ENCODE measurements at places on chromosomes 4 and X. TPM values are rescaled to one million over a fixed set of nuclear protein-coding genes. Genes with fewer than 3 reads are reported as not detected.

PGAM4 gene
- total RNA-seq, result not detected

UGT2A1 gene
- total RNA-seq, result not detected

APOOL gene
- total RNA-seq, result 5.6 TPM

TBX22 gene
- not detected for total RNA-seq

SLC9B1 gene
- total RNA-seq, result not detected

ATP8A1 gene
- 21.3 TPM for total RNA-seq

DNA sequence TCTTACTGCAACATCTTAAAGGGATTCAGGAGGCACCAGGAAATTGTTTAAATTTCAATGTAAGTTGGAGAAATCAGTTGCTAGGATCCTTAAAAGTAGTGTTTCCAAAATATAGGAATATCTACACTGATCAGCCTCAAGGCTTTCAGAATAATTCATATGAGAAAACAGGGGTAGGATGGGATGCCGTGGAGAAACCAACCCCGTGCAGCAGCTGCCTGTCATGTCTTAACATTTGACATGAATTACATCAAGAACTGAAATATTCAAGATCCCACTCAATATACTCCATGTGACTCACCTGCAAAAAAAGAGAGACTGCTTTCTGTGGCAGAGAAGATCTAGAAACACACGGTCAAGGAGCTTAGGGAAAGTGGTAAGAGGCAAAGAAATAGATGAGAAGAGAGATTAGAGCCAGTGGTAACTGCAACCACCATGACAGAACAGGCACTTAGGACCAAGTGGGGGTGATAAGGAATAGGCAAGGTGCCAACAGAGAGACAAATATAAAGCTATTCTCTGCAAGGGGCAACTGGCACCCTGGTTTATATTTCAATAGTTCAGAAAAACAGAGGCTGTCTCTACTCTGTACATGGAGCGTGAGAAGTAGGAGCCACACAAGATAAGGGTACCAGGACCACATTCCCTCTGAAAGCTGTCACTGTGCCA is 64.0 kb downstream of the SLC39A8 start:
- DNase-seq, result no peak

- DNase-seq, result no peak
These were observed 240.0 kb downstream of the BCOR start for GRCh38 chrX:39857780-39858179.

- DNase-seq, result no peak
These were observed 22.4 kb upstream of the SH3KBP1 start for GRCh38 chrX:19909761-19910160.

- DNase-seq, result no peak
These were observed 345.9 kb downstream of the ADGRL3 start for GRCh38 chr4:61545902-61546480.

DNA sequence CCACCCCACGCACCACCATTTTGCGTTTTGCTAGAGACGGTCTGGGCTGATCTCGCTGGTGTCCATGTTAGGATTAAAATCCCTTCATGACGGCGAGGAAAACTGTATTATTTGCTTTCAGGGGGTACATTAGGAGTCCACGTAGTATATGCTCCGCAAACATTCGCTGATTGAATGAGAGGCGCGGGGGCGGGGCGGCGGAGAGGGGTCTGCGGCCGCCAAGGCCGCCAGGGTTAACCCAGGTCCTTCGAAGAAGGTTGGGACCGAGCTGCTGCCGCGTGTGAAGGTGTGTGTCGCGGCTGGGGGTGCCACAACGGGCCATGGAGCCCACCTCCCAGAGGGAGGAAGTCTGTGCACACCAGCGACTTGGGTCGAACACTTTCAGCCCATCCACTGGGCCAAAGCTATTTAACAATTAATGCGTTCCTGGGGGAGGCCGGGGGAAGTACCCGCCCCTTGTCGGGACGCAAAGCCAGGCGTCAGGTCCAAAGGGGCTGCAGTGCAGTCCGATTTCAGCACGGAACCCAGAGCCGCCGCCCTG is 6.4 kb upstream of the PITX2 start:
- DNase-seq, result no peak

DNA sequence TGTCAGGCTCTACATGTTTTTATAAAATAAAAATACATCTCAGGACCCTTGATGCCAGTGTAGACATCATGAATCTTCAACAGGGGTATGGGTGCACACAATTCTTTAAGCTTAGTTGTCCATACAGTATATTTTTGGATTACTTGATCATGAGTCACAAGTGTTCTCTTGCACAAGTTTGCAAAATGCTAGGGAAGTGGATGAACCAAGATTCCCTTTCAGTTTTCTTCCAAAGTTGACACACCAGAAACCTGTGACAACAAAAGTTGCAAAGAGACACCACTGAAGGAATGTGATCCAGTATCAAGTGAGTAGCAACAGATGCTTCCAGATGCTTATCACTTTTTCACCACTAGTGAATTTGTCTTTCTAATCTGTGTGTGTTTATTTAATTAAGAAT is 1021.2 kb downstream of the PCDH7 start:
- DNase-seq, result no peak

- DNase-seq, result no peak
These were observed 2284.8 kb downstream of the ARAP2 start for GRCh38 chr4:33959519-33959918.
